Esophagus squamous epithelium (tissue), 5 donors: ENCODE measurements at places on chromosomes 11 and 22.

- no peak for DNase-seq
Observed at GRCh38 chr11:45543808-45544422, 121.5 kb downstream of the CHST1 start.

- DNase-seq = no peak
Observed at GRCh38 chr11:107921997-107922396, 6.3 kb upstream of the RAB39A start.

DNA sequence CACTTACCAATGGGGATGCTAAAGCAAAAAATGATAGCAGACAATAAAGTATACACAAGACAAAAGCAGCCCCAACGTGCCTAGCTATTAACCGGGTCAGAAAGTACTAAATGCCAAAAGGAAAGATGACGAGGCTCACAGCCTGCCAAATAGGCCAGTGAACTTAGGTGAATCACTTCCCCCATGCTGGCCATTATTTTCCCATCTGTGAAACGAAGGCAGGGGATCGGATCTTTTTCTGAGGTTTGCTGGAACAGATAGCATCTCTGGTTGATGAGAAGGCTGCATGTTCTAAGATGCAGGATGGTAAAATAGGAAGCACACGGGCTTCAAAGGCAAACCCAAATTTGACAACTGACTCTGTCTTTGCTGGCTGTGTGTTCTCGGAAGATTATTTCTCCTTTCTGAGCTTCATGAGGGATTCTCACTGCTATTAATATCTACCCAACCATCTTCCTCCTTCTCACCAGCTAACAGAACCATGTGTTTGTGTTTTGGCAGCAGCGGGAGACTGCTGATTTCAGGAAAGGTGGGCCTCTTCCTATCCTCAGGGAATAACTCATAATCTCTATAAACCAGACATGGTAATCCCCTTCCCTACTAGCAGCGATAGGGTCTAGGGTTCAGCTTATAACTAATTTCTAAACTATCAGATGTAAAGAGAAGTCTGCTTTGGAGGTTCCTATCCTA is 390.7 kb downstream of the LARGE1 start:
- DNase-seq = no peak

DNA sequence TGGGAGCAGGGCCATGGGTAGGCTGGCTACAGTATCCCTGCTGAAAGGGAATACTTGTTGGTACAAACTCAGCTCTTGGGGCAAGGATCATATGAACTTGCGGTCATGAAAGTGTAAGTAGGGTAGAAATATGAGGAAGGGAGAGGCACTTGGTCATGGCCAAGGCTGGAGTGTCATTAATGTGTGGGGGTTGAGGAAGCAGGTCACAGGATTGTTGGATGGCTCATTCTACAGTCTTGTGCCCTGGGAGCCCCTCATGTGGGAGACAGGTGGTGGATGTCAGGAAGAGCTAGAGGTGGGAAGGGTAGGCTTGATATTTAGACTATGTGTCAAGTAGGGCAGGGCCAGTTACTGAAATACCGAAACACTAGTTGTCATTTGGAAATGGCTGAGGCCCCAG is 95.5 kb downstream of the RRM1 start:
- no peak for DNase-seq

GRCh38 chr22:35192129-35192918 is 65.0 kb upstream of the HMGXB4 start:
- DNase-seq = no peak

DNA sequence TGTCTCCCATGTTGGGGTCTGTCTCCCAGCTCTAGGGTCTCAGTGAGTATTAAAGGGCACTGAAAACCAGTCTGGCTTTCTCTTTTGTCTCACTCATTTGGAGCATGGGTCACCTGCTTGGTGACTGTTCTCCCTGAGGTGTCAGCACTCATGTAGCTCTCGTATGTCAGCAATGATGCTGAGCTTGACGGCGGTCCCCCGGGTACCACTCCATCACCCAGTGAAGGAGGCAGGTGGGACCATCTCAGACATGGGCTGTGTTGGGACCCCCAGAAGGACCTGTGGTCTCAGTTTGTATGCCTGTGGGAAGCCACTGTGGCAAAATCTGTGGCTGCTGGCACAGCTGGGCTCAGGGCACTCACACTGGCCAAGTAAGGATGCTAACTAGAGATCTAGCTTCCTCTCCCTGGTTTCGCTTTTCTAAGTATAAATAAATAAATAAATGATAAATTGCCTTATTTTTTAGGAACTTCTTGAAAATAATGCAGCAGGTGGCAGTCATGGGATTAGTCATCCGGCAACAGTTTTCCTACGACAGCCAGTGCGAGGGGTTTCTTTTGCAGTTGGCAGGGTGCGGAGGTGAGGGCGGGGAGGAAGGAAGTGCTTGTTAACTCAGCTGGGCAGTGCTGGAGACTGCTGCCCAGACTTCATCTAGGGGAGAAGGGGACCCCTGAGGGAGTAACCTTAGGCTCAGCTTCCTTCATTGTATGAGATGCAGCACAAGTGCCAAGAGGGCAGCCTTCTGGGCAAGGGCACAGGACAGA is 48.8 kb downstream of the OSBP2 start:
- DNase-seq = no peak

GRCh38 chr11:10887307-10887706 is 29.5 kb upstream of the ZBED5 start:
- no peak for DNase-seq

GRCh38 chr11:75025561-75025960 is 36.8 kb downstream of the NEU3 start:
- DNase-seq = no peak

- no peak for DNase-seq
Observed at GRCh38 chr11:55501014-55501413, 53.3 kb upstream of the OR4C15 start.

DNA sequence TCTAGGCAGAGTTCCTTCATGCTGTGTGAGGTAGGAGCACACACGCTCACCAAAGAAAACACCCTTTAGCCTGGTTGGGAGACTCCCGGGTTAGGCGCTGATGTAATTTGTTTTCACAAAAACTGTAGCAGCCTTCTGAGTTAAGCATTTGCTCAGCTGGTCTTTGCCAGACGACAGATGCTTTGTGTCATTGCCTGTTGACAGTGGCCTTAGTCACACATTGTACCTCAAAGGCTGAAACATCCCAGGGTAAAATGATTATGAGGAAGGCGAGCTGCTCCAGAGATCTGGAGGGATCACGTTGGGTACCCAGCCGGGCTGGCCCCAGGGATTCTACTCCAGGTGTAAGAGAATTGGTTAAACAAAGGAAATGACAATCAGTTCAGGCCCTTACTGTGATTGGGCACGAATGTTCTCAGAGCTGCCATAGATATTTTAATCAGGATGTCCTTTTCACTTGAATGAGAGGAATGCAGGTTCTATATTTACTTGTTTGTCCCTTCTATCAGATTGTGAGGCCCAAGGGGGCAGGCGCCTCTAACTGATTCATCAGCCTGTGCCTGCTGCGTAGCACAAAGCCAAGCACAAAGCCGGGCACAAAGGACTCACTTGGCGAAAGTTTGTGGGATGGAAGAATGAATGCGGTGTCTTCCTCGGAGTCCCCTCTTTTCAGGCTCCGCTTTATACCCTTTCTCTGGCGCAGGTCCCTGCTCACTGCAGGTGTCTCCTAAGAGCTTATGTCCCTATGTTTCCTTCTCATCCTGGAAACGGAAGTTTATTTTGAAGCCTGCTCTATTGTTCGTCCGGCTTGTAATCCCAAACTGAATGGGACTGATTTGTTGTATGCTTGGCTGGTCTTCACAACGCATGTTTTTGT is 47.1 kb downstream of the ADM start:
- no peak for DNase-seq

DNA sequence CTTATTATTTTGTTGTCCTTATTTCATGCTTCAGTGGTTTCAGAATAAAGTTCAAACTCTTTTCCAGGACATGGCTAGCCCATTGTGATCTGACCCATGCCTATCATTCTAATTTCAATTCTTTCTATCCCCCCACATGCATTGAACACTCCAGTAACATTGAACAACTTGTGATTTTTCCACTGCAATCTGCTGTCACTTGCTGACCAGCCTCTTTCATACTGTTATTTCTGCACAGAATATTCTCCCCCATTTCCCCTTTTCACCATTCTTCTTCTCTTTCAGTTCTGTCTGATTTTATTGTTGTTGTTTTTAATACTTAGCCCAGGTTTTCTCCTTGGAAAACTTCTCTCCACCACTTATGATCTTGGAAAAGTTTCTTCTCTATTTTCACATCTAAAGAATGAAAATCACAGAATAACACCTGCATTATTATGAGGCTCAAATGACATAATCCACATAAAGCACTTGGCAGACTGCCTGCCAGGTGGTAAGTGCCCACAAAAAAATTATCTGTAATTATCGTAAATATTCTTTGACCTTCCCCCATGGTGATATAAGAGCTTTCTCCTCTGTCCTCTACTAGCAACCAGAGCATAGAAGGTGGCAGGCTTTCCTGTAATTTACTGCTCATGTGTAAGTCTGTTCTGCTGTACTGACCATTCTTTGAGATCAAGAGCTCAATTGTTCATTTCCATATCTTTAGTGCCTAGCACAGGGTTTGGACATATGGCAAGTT is 51.9 kb upstream of the EED start:
- no peak for DNase-seq

- DNase-seq = no peak
Observed at GRCh38 chr11:8257003-8257664, 6.5 kb downstream of the LMO1 start.

DNA sequence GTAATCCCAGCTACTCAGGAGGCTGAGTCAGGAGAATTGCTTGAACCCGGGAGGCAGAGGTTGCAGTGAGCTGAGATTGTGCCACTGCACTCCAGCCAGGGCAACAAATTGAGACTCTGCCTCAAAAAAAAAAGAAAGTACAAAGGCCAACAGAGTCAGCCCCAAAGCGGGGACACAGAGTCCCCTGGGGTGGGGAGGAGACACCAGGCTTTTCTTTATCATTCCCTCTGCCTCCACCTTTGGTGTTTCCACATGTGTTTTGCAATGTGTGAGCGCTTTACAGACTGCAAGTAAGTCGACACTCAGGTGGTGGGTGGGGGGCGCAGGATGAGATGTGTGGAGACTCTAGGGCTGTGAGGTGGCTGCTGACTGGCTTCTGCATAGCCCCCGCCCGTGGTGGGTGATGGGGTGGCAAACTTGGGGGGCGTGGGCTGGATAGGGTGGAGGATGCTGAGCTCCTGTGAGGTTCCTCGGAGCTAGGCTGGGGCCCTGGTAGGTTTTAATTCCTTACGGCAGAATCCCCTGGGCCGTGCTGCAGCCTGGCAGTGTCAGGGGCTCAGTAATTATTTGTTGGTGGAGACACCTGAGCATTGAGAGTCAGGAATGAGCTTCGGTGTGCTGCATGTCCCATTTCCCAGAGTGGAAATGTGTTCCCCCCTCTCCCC is 177.2 kb downstream of the CTTN start:
- no peak for DNase-seq

DNA sequence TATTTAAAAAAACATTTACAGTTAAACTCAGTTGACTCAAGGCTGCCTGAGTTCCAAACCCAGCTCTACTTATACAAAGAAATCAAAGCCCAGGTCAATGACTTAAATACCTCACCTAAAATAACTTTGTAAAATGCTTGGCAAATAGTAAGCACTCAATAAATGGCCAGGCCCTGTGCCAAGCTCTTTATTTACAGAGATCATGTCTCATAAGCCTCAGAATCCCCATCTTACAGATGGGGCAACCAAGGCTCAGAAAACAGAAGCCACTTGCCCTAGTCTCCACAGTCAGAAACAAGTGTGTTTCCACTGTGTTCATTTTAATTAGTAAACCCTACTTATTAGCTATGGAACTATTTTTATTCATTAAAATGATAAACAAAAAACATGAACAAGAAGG is 30.5 kb upstream of the TTC28 start:
- DNase-seq = no peak

DNA sequence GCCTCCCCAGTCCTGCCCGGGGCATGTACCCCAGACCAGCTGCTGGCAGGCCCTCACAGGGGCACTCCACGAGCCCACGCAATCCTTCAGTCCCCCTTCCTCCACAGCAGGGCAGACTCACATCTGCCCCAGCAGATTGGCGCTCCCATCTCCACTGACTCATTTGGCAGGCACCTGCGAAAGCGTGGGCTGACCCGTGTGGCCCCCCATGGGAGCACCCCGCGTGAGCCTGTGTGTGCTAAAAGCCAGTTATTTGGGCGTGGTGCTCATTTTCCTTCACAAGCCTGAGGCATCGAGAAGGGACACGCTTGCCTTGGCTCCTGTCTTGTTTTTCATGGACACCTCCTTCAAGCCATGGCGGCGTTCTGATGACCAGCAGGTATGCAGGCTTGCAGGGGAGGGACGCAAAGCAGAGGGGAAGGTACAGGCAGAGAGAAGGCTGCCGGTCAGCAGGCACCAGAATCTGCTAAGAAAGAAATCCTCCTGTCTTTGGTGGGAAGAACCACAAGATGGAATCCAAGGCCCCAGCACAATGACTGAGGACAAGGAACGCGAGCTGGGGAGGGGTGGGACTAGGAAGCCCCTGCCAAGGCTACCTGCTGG is 8.6 kb downstream of the NECTIN1 start:
- DNase-seq = no peak

- DNase-seq = no peak
Observed at GRCh38 chr11:25094085-25094802, 597.4 kb downstream of the LUZP2 start.

DNA sequence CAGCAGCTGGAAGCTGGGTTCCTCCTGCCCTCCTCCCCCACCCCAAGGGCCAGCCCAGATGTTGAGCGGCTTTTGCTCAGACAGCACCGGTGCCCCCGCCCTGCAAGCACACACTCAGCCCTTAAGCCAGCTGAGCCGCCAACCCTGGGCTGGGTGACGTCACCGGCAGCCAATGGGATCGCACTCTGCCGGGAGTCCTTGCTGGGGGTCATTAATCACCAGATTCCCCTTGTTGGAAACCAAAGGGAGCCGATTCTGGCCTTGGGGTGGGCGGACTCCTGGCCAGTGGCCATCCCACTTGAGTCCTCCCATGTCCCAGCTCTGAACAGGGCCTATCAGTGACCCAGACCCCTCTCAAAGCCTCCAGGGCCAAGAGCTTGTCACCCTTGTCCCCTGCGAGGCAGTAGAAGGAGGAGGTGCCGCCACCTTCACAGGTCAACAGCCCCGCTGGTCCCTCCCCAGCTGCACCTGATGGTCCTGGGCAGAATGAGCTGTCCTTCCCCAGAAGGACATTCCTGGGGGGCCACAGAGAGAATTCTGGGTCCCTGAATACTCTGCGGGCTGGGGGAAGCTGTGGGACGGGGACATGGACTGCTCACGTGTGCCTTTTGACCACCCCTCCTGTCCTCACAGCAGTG is 7.4 kb downstream of the DUSP8 start:
- DNase-seq = no peak

DNA sequence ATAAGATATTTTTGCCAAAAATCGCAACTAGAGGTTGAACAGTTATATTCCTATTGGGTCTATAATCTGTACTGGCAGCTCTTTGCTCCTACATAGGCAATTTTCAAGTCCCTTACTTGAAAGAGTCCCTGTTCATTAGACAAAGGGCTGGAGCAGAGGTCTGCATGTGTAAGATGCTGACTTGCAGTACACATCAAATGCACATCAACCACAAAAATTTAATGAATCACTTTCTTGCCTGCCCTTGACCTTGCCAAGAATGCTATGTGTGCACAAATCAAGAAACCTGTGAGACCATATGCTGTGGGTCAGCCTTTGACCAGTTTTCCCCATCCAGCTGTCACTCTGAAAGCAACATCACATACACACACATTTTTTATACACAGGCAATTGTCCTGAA is 661.5 kb downstream of the LRRC4C start:
- no peak for DNase-seq

GRCh38 chr11:1330473-1330872 is 21.0 kb upstream of the TOLLIP start:
- no peak for DNase-seq

- no peak for DNase-seq
Observed at GRCh38 chr11:19445771-19446170, 205.0 kb upstream of the E2F8 start.

GRCh38 chr22:18994056-18994455 is 58.0 kb upstream of the PRODH start:
- no peak for DNase-seq
